Uterus (tissue), 4 donors: ENCODE measurements at places on chromosomes 11 and 22. TPM values are rescaled to one million over a fixed set of nuclear protein-coding genes. Genes with fewer than 3 reads are reported as not detected.

SESN3 gene
- total RNA-seq = 34.4 TPM

GRCh38 chr11:84215672-84216071 lies 929.5 kb upstream of the CCDC90B start:
- H3K27me3 ChIP-seq = no peaks in the 10 kb centered on the region
- no peak overlapping the region for H3K27ac ChIP-seq
- no peaks in the 10 kb centered on the region for H3K36me3 ChIP-seq
- DNase-seq = no peak
- no peak overlapping the region for H3K4me3 ChIP-seq

DNA sequence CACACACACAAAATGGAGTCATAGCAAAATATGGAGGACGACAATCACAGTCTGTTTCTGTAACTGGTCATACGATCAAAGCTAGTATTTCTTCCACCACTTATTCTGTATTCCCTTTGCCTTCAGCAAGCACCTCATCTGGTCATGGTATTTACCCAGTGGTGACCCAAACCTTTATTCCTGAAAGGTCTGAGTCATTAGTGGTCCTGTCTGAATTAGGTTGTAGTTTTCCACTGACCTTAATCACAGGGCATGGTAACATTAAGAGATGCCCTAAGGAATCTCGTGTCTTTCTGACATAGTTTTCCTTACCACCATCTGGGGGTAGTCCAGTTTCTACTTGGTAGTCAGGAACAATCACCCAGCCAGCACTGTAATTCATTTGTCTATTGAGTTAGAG lies 54.8 kb upstream of the CEP295 start:
- no peaks in the 10 kb centered on the region for H3K4me1 ChIP-seq
- no peaks in the 10 kb centered on the region for H3K27me3 ChIP-seq
- H3K27ac ChIP-seq = no peak overlapping the region
- no peaks in the 10 kb centered on the region for H3K36me3 ChIP-seq
- no peak overlapping the region for H3K4me3 ChIP-seq

DNA sequence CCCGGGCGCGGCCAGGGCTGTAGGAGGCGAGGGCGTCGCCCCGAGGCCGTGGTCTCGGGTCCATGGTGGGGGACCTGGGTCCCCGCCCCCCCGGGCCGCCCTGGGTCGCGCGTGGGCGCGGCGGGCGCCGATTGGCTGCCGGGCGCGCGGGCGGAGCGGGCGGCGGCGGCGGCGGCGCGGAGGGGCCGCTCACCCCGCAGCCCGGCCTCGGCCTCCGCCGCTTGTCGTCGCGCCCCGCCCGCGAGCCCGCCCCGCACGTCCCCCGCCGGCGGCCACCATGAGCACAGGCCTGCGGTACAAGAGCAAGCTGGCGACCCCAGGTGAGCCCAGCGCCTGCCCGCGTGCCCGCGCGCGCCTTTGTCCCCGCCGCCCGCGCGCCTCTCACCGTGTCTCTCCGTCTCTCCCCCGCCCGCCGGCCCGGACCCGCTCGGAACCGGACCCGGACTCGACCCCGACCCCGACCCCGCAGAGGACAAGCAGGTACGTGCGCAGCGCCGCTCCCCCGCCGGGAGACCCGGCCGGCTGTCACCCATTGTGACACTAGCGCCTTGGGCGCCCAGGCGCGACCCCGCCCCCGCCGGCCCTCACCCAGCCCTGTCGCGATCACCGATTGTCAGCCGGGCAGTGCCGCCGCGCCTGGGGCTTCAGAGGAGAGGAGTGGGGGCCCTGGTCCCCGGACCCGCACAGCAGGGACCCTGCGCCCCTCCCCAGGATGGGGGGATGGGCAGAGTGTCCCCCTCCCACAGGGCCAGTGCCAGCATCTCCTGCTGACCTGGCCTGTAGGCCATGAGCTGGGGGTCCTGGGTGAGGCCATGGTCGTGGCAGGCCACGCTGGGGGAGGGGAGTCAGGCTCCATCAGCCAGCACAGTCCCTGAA lies at the start of gene SEPTIN5:
TSS of gene SEPTIN5 (plus strand) at position 192 of the 876 bp plus-strand sequence. CDS start at position 278, 86 bp downstream.
- no peaks in the 10 kb centered on the region for H3K36me3 ChIP-seq
- H3K27ac ChIP-seq = peak within 1 kb of the TSS; percentile 63
- no peak for DNase-seq
- H3K27me3 ChIP-seq = no peaks in the 10 kb centered on the region

MS4A3 gene
- not detected for total RNA-seq

GRCh38 chr22:49797706-49798105 lies 30.0 kb downstream of the BRD1 start:
- peaks cover 3% of the 10 kb centered on the region for H3K4me1 ChIP-seq
- H3K4me3 ChIP-seq = no peak overlapping the region
- H3K27ac ChIP-seq = no peak overlapping the region
- no peaks in the 10 kb centered on the region for H3K36me3 ChIP-seq
- no peak for DNase-seq

DNA sequence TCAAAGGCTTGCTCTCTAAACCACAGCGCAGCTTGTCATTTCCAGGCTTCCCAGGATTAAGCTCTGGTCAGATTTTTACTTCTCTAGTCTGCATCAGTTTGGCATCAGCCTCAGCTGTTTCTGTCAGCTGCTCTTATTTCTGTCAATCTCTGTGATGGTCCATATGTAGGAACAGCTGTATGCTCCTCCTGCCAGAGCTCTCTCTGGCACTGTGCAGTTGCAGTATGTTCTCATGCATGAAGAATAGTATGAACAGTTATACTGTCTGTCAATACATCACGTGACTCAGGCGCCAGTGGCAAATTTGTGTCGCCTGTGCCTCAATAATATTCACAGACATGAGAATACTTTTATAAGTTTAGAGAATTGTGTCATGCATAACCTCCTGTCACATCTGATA lies 6.7 kb downstream of the OR6M1 start:
- no peaks in the 10 kb centered on the region for H3K36me3 ChIP-seq
- no peak overlapping the region for H3K27ac ChIP-seq
- no peak for DNase-seq
- no peaks in the 10 kb centered on the region for H3K4me1 ChIP-seq

DNA sequence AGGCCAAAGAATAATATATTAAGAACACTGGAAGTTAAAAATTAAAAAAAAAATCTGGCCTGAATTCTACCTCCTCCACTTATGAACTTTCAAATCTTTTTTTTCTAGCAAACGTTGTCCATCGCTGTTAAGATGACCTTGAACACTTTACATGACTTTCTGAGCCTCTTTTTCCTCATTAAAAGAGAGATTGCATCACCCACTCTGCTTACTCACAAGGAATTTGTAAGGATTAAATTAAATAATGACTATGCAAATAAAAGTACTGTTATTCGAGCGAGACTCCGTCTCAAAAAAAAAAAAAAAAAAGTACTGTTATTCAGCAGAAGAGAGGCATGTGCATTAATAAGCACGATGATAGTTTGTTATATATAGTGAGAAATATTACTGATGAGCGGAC lies 285.1 kb upstream of the CCDC90B start:
- no peak overlapping the region for H3K4me3 ChIP-seq
- no peaks in the 10 kb centered on the region for H3K27me3 ChIP-seq
- no peaks in the 10 kb centered on the region for H3K36me3 ChIP-seq
- no peak overlapping the region for H3K27ac ChIP-seq

DNA sequence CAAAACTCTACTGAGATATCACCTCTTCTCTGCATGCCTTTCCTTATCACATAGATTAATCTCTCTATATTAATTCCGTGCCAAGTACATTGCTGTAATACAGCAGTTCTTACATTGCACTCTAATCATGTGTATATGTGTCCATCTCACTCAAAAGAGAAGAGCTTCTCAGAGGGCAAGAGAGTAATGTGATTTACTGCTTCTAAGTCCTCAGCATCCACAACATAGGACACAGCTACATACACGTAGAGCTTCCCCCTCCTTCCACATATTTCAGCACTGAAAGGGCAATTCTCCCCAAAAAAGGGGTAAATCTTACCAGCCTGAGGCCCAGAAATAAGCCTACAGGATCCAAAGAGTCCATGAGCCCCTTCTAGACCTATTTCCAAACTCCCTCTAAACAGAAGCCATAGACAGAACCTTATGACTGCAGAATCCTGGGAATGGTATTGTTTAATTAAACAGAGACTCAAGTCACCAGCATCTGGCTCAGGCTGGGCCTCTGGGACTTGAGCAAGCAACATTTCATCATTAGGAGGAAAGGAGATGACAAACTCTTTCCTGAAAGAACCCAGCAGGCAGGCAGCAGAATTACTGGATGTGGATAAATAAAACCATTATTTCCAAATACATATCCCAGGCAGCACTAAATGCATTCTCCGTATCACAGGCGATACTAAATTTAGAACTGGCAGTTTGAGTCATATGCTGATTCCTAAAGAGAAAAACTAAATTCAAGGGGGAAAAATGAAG lies 87.2 kb downstream of the KCNC1 start:
- H3K4me1 ChIP-seq = no peaks in the 10 kb centered on the region
- H3K27ac ChIP-seq = no peak overlapping the region
- H3K36me3 ChIP-seq = no peaks in the 10 kb centered on the region
- no peaks in the 10 kb centered on the region for H3K27me3 ChIP-seq
- H3K4me3 ChIP-seq = no peak overlapping the region
- no peak for DNase-seq

GRCh38 chr11:57055744-57056143 lies 67.0 kb downstream of the OR5AK2 start:
- no peaks in the 10 kb centered on the region for H3K4me1 ChIP-seq
- no peak overlapping the region for H3K4me3 ChIP-seq
- no peaks in the 10 kb centered on the region for H3K36me3 ChIP-seq
- no peak overlapping the region for H3K27ac ChIP-seq

WNT11 gene
- 10.1 TPM for total RNA-seq

EMSY gene
- total RNA-seq = 13.2 TPM

DNA sequence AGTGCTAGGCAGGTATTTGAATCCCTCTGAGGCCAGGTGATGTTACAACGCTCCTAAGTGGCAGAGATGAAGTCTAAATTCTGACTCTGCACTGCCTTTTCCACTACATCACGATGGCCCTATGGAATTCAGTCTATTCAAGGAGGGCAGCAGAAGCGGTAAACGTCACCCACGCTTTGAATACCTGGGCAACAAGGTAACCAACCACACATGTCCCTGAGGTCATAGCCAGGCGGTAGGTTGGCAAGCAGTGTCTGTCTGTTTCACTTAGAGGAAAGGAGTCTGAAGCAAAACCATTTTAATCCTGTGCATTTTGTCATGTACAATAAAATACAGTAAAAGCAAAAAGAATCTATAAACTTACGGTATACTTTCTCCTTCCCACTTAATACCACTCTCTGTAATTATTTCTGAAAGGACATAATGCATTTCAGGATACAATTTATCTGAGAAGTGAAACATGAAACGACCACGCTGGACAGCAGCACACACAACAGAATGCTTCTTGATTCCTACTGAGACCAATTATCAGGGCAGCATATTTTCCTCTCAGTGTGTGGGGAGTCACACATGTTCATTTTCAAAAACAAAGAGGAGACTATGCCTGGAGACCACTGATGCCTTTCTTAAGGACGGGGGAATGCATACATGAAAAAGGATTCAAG lies 51.3 kb downstream of the PRDM10 start:
- DNase-seq = no peak
- no peaks in the 10 kb centered on the region for H3K36me3 ChIP-seq
- no peak overlapping the region for H3K4me3 ChIP-seq
- H3K27ac ChIP-seq = no peak overlapping the region
- no peaks in the 10 kb centered on the region for H3K4me1 ChIP-seq

DNA sequence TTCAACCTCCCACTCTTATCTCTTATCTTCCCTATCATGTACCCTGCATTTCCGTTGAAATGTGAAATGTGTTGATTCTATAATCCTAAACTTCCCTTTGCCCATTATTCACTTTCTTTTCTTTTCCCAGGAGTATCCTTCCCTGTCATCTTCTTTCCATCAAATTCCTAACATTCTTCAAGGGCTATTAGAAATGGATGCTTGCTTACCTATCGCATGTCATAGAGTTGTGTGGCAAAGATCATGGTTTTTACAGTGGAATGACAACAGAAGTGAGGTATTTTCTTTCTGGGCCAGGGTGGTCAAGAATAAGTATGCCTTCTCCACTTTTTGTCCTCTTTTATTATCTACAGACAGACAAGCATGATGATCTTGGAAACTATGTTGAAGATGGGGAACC lies 124.4 kb upstream of the SLC5A12 start:
- H3K27me3 ChIP-seq = no peaks in the 10 kb centered on the region
- H3K4me1 ChIP-seq = no peaks in the 10 kb centered on the region
- no peak overlapping the region for H3K4me3 ChIP-seq
- DNase-seq = no peak
- H3K36me3 ChIP-seq = no peaks in the 10 kb centered on the region
